Retinal pigment epithelial cell (primary cell): ENCODE measurements at places on chromosomes 7 and 10.

DNA sequence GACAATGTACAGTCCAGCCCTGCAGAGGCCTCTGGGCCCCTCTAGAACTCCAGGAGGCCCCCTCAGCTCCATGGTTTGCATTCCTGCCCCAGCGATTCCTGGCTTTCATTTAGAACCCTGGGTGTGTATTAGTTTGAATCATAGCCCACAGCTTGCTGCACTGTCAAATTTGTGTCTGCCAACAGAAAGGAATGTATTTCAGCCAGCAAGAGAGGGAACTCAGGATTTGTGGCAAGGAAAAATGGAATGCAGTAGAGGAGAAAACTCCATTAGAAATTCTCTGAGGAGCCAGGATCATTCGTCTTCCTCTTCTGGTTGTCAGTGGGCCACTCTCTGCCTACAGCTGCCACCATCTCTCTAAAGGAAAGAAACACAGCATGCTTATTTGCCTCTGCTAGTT is 27.9 kb upstream of the WDR11 start:
- DNase-seq = no peak

DNA sequence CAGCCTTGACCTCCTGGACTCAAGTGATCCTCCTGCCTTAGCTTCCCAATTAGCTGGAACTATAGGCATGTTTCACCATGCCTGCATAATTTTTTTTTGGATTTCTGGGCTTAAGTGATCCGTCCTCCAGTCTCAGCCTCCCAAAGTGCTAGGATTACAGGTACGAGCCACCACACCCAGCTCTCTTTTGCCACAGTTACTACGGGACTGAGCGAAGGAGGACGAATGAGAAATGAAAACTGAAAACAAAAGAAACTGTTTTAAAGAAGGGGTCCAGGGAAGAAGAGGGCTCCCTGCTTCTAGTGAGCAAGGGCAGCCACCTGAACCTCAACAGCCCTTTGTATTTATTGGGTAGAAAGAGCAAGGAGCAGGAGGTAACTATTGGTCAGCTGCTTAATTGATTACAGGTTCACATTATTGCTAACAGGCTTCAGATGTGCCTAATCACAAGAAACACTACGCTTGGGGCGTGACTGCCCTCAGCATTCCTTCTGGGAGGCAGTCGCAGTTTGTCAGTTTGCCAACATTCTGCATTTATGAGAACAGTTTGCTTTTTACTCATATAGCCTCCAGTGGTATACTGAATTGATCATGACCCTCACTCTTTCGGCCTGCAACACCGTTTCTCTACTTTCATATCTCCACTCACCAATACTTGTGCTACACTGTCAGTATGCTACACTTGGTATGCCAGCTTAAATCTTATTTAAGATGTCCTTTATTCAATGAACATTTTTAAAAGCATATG is 676.8 kb downstream of the DNAJB9 start:
- DNase-seq = no peak

- no peak for DNase-seq
These were observed 30.9 kb upstream of the VDAC2 start for GRCh38 chr10:75179657-75180177.

DNA sequence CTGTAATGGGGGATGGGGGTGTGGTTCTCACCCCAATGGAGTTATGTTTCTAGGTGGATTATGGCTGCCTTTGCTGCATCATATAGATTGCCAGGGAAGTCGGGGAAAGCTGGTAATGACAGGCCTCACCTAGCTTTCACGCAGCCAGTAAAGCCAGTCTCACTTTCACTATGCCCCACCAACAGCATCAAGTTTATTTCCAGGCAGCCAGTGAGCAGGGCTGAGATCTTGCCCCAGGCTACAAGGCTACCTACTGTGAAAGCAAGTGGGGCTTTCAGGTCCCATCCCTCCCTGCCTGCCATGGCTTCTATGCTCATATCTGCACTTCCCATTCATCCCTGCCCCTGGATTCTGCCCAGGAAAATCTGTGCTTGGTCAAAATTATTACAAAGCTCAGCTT is 61.7 kb upstream of the NXPH1 start:
- no peak for DNase-seq

DNA sequence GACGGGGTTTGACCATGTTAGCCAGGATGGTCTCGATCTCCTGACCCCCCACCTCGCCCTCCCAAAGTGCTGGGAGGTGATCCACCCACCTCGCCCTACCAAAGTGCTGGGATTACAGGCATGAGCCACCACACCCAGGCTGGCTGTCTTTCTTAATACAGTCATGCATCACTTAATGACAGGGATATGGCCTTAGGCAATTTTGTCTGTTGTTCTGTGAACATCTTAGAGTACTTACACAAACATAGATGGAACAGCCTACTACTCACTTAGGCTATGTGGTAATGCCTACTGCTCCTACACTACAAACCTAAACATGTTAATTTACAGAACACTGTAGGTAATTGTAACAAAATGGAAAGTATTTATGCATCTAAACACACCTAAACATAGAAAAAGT is 106.6 kb upstream of the KCNMA1 start:
- no peak for DNase-seq

- DNase-seq = no peak
These were observed 6.1 kb upstream of the EN2 start for GRCh38 chr7:155451840-155452239.

DNA sequence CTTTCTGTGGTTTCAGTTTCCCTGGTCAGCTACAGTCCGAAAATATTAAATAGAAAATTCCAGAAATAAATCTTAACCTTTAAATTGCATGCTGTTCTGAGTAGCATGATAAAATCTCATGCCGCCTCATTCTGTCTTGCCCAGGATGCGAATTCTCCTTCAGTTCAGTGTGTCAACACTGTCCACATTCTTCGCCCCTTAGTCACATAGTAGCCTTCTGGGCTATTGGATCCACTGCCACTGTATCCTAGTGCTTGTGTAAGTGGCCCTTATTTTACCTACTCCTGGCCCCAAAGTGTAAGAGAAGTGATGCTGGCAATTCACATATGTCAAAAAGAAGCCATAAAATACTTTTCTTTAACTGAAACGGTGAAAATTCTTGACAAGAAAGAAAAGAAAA is 129.6 kb downstream of the ZWINT start:
- no peak for DNase-seq

DNA sequence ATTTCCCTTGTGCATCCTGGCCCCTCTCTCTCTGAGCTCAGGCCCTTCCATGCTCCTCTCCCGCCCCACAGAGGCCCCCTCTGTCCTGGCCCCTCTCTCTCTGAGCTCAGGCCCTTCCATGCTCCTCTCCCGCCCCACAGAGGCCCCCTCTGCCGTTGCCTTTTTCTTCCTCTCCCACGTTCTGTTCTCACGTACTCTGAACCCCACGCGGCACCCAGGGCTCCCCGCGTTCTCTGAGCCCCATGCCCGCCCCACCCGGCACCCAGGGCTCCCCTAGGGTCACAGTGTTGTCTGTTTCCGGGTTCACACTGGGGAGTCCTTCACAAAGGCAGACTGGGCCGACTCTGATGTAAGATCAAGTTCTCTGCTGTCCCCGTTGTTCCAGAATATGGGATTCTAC is 336.8 kb downstream of the DNAJB6 start:
- DNase-seq = no peak

DNA sequence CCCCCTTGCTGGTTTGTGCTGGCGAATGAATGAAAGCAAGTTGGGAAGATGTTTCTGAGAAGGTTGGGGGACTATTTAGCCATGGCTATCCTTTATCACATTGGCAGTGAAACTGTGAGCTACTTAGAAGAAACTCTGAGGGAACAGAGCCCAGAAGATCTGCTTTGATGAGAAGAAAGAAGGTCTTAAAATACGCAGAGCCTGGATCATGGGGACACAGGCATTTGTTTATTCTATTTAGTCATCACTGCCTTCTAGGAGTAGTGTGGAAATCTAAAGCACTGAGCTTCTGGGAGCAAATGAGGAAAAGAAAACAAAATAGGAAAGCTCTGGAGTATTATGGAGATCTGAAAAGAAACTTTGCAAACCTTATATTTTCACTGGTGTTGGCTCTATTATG is 28.5 kb downstream of the CPED1 start:
- DNase-seq = no peak

- no peak for DNase-seq
These were observed 131.4 kb downstream of the PRPF18 start for GRCh38 chr10:13717936-13718772.

DNA sequence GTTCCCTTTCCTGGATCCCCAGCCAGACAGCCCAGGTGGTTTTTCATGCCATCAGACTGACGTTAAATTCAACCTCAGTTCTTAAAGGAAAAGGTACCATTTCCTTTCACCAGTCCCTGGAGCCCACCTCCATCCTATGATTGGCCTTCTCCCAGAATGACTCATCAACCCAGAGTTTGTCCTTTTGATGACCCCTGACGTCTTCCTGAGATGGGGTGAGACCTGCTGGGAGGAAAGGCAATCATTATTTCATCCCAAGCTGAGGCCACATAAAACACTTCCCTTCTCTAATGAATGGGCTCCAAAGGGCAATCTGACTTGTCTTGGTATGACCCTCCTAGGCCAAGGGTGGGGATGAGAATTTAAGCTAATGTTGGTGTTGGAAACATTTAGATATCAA is 750.7 kb downstream of the SUGCT start:
- DNase-seq = peak; percentile 5

DNA sequence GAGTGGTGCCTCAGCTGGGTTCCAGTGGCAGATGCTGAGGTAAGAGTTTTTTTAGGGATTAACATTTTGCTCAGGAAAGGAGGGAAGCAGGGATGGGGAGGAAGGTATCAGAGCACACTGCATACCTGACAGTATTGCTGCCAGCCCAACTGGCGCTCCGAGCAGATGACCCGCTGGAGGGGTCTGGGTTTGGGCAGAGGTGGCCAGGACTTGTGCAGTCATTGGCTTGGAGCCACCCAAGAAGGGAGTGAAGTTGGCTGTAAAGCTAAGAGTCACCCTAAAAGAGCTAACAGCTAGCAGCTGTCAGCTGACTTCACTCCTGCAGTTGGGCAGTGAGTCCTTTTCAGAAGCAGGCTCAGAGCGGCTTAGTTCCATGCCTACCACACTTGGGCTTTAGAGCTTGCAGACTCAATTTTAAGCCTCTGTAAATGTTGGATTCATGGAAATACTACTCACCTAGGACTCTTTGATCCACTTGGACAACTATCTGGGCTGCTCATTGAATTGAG is 5.8 kb upstream of the ARHGAP22 start:
- no peak for DNase-seq

GRCh38 chr7:105877736-105878135 is 1.3 kb upstream of the ATXN7L1 start:
- no peak for DNase-seq

- no peak for DNase-seq
These were observed 36.1 kb downstream of the GRK5 start for GRCh38 chr10:119243488-119243887.

- DNase-seq = no peak
These were observed 326.4 kb downstream of the PAXIP1 start for GRCh38 chr7:154676422-154677073.

- DNase-seq = no peak
These were observed 173.9 kb downstream of the USP6NL start for GRCh38 chr10:11437391-11438142.

DNA sequence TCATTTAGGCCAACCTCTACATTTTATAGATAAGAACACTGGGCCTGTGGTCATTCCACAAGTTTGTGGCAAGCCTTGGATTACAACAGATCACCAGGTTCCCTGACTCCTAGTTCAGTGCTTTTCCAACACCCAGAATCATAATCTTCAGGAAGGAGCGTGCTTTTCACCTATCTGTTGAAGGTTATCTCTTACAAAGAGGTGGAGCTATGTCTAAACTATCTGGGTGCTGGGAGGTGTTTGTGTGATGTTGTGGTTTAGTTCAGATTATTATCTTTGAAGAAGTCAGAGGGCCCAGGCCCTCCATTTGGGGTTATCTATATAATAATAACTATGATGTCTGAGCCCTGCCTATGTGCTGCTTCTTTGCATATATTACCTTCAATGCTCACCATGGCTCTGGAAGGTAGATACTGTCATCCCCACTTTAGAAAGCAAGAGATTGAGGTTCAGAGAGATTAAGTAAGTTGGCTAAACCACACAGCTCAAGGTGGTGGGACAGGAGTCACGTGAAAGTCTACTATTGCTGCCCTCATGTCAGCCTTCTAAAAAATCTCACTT is 24.0 kb downstream of the IL2RA start:
- DNase-seq = no peak

DNA sequence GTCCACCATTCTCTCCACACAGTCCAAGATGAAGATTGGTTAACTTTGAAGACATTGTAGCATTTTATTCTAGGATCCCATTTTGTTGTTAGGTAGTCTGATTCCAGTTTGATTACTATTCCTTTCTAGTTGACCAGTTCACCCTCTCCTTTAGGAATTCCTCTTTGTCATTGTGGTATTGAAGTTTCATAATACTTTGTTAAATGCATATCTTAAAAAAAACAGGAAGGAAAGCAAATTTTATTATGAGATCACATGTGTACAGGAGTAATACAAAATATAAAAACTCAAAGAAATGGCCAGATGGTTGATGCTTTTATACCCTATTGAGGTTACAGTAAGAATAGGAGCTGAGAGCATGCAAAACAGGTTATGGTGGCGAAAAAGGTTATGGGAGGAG is 15.5 kb upstream of the SEMA3C start:
- no peak for DNase-seq

DNA sequence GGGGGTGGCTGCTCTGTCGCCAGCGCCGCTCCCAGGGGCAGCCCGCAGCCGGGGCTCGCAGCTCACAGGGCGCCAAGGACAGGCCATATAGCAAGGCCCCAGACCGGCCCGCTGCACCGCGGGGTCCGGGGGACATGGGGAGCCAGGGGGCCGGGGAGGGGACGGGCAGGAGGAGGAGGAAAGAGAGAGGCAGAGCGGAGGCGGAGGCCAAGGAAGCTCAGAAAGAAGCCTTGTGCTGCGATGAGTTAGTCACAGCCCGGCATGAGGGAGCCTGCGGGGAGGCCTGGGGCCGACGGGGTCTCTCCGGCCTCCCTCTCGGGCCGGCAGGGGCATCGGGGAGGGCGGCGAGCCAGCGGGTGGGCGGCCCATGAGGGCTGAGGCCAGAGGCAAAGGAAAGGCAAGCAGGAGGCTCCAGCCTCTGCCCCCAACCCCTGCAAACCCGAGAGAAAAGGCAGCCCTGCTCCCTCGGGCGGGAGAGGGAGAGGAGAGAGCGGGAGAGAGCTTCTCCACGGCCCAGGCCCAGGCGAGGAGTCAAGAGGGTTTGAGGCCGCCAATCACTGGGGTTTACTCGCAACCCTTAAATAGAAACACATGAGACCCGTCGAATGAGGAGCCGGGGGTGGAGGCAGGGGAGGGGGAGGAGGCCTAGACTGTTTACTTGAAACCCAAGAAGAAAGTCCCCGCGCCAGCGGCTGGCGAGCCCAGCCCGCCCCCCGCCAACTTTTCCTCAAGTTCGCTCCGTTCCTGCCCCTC is 167.9 kb downstream of the NEURL1 start:
- DNase-seq = no peak
